ENCODE measurements at places on chromosomes 6 and 20.

DNA sequence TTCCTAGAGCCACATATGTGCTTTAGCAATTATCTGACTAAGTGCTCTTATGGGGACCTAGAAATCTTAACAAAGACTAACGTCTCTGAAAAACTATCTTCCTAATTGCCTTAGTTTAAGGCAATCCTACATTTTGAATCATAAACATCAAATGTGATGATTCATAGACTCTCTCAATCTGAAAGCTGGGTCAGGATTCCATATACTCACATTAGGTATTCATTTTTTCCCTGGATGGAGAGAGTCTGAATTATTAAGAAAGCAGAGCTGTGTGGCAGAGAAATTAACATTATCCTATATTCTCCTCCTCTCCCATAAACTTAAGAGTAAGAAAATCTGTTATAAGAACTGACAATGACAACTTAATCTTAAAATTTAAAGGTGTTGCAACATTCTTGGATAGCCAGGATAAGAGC lies 1.6 kb upstream of the PRL start:
- no peak for DNase-seq

GRCh38 chr6:47106721-47107197 lies 64.6 kb upstream of the ADGRF1 start:
- no peak for DNase-seq

DNA sequence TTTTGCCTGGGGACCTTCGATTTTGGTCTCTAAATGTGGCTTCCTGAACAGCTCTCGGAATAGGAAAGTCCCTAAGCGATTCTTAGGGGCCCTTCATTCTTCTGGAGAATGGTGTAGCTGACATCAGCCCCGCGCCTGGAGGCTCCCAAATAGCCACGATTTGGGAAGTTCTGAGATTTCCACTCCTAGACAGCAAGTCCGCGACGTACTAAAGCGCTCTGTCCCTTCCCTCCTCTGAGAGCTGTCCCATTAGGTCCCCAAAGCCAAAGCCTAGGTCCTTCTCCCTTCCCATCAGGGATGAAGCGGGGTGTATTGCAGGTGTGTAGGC lies 756 bp downstream of the MOXD1 start:
- no peak for DNase-seq

- DNase-seq = no peak
These were observed 242.2 kb downstream of the HIVEP2 start for GRCh38 chr6:142702501-142703460.

DNA sequence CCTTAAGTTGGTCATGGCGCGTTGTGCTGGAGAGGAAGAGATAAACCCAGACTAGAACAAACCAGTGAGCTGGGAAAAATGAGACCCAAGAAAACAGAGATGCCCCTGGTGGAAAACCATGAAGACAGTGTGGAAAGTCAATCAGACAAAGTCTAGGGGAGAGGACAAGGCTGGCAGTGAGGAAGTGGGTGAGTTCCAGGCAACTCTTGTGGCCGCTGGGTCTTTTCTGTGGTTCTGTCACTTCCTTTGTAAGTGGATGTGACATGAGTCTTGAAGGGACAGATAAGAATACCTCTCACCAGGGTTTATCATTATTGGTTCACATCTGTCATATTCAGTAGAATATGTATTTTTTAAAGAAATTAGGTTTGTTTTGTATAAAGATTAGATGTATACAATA lies 738.4 kb downstream of the DHX35 start:
- no peak for DNase-seq

- DNase-seq = no peak
These were observed 28.2 kb downstream of the TREML4 start for GRCh38 chr6:41256383-41256782.

DNA sequence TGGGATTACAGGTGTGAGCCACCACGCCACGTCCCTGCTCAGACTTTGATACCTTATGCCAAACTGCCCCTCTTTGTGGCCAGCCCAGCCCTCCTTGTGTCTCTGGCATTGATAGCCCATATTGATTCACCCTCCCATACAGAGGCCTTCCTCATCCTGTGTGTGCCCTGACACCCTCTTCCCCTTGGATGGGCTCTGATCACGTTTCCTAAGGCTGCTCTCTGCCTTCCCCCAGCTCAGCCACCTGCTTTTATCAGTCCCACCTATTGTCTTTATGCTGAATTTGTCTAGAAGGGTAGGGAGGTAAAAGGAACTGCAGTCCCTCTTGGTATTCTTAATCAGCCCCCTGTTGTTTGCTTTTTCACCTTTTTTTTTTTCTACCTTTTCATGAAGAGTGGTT lies 95.9 kb downstream of the CDKAL1 start:
- DNase-seq = no peak

DNA sequence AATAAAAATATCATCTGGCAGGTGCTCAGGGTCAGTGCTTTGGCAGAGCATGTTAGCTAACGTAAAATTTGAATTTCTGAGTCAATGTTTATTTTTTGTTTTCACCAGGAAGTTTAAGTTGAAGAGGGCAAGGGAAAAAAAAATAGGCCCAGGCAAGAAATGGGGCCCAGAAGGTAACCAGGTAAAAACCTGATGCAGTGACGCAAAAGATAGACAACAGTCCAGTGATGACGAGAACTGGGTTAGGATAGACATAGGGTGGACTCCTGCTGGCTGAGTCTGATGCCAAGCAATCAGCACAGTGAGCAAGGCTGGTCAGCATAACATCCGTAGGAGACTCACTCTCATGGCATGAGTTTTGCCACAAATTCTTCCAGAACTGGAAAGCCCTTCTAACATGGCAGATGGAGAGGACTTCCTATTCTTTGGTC lies 42.2 kb downstream of the ZHX3 start:
- no peak for DNase-seq
